ENCODE measurements at places on chromosomes 12 and 14.

DNA sequence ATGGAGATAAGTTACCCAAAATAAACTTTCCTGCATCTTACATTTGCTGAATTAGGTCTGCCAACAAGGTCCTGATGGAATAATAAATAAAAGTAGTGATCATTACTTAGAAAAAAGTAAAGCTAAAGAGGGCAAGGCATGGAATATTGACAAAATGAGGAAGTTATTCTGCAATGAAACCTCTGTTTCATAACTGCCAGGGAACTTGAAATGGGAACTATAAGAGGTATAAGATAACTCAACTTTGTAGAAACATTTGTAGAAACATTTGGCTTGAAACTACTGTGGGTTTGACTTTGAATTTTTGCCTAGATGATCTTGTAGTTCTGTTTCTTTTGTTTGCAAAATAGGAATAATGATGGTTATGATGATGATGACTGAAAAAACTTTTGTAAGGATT lies 18.7 kb upstream of the YBX3 start:
- no peak for DNase-seq

DNA sequence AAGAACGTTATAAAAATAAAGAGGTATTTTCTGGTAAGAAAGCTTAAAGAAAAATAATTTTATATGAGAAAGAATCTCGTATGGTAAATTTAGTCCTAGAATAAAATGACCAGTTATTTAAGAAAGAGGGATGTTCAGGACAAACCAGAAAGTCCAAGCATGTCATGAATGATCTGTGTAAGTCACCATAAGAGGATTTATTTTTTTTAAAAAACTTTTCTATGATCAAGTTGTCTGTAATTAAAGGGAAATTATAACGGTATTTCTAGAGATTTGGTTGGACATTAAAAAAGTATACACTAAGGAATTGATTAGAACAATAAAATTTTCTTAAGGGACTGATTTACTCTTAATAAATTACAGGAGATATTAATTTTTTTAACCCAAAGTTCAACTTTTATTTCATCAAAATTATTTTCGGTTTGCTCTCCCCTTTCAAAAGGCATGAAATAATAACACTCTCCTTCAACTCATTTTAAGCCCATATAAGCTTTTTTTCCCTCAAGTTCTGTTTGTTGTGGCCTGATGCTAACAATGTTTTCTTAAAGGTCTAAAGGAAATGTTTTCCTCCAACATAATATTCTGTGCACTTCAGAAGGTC lies 49.9 kb upstream of the CPSF6 start:
- DNase-seq = no peak

GRCh38 chr14:59017285-59017965 lies 171.0 kb upstream of the DAAM1 start:
- DNase-seq = no peak

- DNase-seq = no peak
Measured at GRCh38 chr12:123270214-123271000, 1.2 kb downstream of the CDK2AP1 start.

DNA sequence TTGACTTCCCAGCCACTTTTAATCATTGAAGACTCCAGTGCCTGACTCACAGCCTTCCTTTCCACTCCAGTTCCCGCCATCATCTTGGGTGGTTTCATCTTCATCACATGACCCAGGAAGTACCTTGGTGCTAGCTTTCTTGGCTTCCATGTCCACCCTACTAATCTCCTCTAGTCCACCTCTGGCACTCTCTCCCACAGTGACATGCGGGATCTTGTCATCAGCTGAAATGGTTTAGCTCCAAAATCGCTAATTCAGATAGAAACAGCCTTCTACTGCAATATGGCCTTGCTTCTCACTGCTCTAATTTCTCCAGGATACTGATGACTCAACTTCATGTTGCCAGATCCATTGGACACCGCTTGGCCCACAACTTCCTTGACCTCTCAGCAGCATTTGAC lies 24.5 kb downstream of the WDR20 start:
- DNase-seq = no peak

DNA sequence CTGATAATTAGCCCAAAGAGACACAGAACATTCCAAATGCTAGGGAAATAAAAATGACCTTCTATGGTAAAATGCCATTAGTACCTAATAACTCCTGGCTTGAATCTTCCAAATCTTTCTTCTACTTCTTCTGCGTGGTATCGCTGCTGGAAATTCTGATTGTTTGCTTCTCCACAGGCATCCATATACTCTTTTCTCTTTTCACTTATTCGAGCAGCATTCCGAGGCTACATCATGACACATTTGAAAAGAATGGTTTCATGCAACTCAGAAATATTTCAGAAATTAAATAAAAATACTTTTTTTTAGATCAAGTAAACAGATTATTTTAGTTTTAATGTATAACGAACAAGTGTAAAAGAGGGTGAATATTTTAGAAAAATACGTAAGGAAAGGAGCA lies 18.9 kb downstream of the ZCCHC8 start:
- no peak for DNase-seq

DNA sequence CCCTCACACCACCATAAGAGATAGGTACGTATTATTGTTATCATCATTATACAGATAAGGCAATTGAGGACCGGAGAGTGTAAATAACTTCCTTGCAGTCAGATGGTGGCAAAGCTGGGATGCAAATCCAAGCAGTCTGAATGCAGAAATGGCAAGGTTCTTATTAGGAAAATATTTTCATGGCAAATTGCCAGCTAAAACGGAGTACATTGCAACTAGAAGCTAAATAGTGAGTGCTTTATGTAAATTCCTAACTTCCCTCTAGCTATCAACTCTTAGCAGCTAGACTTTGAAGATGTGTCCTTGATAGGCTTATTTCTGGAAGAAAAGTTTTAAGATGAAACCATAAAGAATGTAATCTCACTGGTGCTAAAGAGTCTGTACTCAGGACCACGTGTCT lies 323.9 kb upstream of the DIO2 start:
- DNase-seq = no peak

GRCh38 chr12:100154474-100155247 lies 12.0 kb upstream of the BLTP3B start:
- peak; percentile 70 for DNase-seq

- DNase-seq = no peak
Measured at GRCh38 chr12:59859171-59859510, 263.3 kb downstream of the SLC16A7 start.

DNA sequence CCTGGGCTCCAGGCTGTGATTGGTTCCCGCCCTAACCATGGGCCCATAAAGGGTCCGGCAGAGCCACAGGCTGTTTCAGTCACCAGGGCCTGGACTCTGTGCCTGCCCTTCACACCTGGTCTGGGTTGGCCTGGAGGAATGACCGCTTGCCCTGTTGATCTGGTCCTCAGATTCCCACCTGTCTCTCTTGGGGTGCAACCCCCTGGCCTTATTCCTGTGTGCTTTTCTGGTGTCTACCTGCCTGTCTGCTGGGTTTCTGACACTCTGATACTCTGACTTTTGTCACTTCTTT lies 2.9 kb upstream of the KRT83 start:
- no peak for DNase-seq

DNA sequence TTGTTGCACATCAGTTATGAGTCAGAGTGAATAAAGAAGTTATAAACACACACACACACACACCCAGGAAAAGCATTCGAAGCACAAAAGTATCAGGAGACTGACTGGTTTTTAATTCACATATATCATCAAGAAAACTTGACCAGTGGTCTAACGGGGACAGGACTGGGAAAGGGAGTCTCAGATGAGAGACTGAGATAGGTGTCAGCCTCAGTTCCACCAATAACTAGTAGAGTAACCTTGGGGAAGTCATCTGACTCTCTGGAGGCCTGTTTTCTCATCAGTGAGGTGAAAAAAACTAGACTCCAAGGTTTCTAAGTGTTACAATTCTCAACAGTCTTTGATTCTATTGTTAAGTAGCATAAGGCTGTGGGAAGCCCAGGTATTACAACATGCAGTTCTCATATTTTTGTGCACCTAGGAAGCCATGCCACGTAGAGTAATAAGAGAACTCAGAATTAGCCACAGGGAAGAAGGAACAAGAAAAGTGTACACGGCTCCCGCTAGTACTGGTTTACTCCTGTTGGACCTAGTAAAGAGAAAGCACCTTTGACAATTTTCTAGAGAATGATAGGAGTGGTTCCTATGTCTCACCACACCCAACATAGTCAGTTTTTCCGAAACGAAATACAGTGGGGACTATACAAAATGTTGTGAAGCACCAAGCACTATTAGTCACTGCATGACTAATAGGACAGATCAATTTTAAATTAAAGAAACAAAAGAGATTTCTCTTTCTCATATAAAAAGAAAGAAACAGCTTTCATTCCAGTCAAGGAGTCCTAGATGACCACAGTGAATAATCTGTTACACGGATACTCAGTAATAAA lies 5.0 kb downstream of the PPTC7 start:
- peak; percentile 17 for DNase-seq

- no peak for DNase-seq
Measured at GRCh38 chr12:57734591-57734990, 4.0 kb downstream of the AGAP2 start.

DNA sequence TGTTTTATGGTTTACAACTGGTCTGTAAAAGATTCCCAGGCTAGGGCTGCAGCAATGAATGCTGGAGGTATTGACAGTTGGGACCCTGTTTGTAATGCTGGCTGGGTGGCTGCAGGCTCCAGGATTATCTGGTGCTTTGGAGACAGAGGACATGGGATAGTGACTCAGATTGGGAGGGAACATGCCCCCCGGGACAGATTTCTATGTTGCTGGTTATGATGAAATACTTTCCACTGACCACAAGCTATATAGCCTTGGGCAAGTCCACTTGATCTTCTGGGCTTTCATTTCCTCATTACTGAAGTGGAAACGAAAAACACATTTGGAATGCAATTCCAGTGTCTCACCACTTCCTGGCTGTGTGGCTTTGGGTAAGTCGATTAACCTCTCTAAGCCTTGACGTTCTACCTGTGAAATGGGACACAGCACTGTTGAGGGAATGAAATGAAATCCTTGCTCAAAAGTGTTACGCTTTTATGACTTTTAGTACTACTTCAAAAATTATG lies 6.3 kb upstream of the TPCN1 start:
- DNase-seq = no peak

GRCh38 chr14:76088326-76088725 lies 63.4 kb upstream of the GPATCH2L start:
- no peak for DNase-seq

DNA sequence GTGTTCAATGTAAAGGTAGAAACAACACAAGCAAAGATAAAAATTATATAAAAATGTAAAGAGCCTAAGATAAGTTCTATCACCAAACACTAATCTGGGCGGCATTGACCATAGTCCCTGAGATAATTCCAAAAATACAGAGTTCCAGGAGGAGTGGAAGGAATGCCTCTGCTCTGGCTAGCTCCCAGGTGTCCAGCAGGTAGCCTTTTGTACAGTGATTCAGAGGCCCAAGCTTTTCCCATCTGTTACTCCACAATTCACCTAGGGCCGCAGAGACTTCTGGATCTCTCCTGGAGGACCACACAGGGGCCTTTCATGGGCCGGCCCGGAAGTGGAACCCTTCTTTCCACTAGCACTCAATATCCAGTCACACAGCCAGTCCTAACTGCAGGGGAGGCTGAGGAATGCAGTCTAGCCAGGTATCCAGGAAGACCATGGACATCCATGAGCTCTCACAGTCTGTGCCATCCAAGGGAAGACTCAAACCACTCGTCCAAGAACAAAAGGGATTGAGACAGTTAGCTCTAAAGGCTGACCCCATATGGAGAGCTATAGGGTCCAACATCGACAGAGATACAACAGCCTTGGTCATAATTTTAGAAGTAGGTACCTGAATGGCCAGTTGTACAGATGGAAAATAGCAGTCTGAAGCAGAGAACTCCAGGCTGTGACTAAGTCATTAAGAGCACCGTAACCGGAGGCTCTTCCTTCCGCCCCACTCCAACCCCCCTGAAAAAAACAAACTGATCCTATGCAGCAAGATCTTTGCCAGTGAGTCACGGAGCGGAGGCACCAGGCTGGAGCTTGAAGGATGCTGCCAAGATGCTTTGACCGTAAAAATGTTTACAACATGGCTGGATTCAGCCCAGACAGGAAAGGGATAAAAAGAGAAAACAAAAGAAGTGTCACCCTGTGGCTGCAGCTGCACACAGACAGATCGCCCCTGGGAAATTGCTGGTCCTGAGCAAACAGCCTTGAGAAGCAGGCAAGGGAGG lies 204.8 kb downstream of the NUAK1 start:
- DNase-seq = no peak

GRCh38 chr12:56629459-56630179 lies 507 bp downstream of the BAZ2A start:
- DNase-seq = peak; percentile 37

GRCh38 chr12:124438437-124439056 lies 128.9 kb downstream of the NCOR2 start:
- DNase-seq = no peak

DNA sequence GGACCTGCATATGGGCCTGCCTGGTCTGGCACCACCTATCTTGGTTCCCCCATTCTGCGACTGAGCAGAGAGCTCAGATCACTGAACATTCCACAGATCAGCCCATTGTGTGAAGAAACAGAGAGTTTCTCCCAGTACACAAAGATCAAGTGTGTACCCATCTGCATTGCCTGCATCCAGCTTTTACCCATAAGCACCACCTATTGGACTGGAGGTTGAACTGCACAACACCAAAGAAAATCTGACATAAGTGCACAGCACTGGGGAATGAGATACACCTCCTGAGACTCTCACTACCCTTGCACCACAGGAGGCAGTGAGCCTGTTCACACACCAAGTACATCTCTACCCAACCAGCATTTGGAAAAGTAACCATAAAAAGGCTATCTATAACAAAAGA lies 362.6 kb upstream of the CLEC14A start:
- no peak for DNase-seq

DNA sequence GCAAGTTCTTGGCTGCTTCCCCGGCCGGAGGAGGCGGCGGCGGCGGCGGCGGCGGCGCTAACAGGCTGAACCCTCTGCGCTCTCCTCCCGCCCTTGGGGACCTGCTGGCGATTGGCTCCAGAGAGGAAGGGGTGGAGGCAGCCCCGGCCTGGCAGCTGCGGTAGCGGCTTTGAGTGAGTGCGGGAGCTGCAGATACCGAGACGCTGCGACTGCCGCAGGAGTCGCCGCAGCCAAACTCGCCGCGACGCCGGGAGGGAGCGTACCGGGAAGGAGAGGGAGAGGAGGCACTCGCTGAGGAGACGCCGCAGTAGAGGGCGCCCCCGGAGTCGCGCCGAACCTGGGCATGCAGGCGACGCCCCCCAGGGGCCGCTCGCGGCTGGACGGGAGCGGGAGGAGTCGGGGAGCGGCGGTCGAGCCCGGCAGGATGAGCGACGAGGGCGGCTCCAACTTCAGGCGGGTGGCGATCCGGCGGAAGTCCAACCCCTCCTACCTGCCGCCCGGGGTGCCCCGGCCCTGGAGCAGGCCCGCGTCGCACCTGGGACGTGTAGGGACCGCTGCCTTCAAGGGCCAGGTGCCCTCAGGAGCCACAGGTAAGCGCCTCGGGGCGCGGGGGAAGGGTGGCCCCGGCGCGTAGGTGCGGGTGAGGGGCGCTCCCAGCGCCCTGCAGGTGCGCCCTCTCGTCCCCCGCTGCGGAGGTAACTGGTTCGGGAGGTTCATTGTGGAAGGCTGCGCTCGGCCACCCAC lies at the start of gene FGD4:
Gene FGD4 (plus strand): TSS at position 189 of the 744 bp plus-strand sequence.
- peak; percentile 30 for DNase-seq

GRCh38 chr12:10392394-10392930 lies 2.6 kb upstream of the KLRK1 start:
- DNase-seq = no peak

Data from activated CD4-positive, alpha-beta T cell treated with anti-CD3 and anti-CD28 coated beads, Interleukin-2, amount 50 U/mL, for 1 hour (primary cell).